ENCODE measurements at places on chromosomes 4 and X.

GRCh38 chr4:88643932-88644331 lies 51.7 kb downstream of the HERC3 start:
- no peak for DNase-seq

GRCh38 chr4:98632258-98632657 lies 26.2 kb downstream of the TSPAN5 start:
- DNase-seq = no peak

DNA sequence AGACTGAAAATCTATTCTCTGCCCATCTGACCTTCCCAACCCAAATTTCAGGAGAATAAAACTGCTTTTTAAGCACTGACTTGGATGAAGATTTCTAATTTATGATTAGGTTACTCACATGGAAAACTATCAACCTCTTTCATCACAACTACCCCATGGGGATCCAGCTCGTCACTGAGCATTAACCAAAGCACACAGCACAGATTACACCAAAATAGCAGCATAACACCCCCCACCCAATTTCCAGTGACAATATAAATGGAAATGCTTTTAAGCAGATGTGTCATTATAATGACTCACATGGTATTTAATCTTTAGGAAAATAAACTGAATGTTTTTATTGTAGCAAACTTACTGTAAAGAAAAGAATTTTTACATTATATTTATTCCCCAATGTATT lies 9.7 kb downstream of the SERTM2 start:
- no peak for DNase-seq

- DNase-seq = no peak
These were observed 2.2 kb downstream of the PCDH10 start for GRCh38 chr4:133151341-133151690.

DNA sequence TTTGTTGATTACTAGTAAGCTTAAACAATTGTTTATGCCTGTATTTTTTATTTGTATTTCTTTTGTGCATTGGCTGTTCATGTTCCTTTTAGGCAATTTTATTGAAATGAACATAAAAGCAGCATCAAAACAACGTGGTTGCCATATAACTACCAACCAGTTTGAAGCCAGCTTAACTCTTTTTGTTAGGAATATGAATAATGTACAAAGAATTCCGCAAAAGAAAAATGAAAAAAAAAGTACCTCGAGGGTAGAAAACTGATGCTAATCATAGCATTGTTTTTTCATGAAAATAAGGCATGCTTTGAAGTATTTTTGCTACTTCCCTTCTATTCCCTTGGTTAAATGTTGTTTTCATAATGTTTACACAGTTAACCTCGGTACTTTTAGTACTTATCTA lies 1024.0 kb upstream of the SLIT2 start:
- DNase-seq = no peak

- DNase-seq = no peak
These were observed 584.8 kb upstream of the INTU start for GRCh38 chr4:127047930-127048329.

GRCh38 chrX:119467842-119468550 lies at the start of gene SLC25A5:
SLC25A5 (plus strand) TSS chrX:119468444; CDS start chrX:119468516, 72 bp downstream.
- DNase-seq = peak; percentile 71

DNA sequence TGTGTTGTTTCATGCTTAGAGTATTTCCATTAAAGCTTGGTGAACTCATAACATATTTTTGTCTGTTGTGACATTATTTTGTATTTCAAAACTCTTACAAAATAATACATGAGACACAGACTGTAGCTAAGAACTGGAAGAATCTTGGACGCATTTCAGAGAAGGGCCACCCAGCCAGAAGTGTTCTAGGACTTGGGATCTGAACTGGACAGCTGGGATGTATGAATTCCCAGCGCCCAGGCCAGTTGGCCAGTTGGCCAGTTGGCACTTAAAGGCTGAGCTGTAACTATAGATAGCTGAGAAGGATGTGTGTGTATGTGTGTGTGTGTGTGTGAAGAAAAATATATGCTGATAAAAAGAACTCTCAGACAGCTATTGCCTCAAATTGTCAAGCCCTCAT lies 193.4 kb upstream of the GPR101 start:
- no peak for DNase-seq

Data from uterus (tissue), 4 donors.